ENCODE measurements at places on chromosomes 12 and 14.

GRCh38 chr12:18556161-18556560, 181.7 kb downstream of the PLCZ1 start:
- DNase-seq, result no peak

DNA sequence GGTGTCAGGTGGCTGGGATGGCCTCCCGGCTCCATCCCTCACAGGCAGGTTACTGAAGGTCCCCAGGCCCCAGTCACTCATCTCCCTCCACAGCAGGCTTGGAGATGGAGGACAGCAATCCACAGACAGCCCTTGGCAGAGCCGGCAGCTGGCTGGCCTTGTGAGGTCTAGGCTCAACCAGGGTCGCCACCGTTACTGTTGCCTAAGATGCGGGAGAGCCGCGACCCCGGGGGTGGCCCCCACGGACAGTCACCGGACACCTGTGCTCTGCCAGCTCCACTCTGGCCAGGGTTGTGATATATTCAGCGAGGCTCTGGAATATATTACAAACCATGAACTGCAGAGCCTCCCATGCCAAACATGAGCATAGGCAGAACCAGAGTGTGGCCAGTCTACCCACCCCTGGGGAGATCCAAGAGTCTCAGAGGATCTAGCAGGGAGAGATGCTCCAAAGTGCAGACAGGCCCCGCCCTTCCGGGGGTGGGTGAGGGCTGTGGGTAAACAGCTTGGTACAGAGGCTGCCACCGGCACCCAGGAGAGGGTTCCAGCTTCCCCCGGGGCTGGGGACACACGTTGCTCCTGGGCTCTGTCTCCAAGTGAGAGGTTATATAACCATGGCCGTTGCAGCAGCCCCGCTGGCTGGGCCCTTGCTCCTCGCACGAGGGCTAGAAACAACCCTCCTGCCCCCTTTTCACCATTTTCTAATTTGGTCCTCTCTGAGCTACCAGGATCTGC, 55.9 kb upstream of the DIO3 start:
- DNase-seq, result no peak

GRCh38 chr12:124509300-124509675, 58.1 kb downstream of the NCOR2 start:
- DNase-seq, result no peak

DNA sequence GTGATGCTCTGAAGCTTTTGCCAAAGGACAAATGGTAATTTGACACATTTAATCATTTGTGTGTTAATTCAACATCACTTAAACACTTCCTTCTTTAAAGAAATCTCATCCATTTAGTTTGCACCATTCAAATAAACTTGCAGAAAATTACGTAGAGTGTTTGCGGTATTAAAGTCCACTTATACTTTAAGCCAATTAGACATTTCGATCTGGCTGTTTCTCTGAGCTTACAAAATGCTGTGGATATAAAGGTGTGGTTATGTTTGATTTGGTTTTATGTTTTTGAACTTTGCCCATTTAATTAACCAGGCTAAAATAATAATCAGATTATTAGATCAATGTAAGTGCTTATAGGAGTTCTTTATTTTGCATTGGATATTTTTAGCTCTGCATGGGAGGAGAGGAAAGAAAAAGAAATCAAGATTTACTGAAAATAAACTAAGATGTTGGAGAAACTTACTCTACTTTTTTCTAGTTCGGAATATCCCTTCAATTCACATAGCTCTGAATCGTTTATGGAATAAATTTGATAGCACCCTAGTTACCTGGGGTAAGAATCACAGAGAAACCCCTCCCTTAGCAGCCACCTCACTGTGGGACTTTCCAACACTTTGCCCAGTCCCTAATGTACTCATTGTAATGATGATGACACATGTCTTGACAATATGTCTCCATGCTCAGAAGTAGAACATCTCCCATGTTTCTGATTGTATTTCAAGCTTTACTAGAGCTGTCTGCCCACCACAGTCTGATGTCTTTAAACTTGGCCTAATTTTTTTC, 268.0 kb downstream of the BTG1 start:
- DNase-seq, result no peak

- DNase-seq, result no peak
Measured at GRCh38 chr12:116934908-116935705, 24.4 kb downstream of the FBXW8 start.

DNA sequence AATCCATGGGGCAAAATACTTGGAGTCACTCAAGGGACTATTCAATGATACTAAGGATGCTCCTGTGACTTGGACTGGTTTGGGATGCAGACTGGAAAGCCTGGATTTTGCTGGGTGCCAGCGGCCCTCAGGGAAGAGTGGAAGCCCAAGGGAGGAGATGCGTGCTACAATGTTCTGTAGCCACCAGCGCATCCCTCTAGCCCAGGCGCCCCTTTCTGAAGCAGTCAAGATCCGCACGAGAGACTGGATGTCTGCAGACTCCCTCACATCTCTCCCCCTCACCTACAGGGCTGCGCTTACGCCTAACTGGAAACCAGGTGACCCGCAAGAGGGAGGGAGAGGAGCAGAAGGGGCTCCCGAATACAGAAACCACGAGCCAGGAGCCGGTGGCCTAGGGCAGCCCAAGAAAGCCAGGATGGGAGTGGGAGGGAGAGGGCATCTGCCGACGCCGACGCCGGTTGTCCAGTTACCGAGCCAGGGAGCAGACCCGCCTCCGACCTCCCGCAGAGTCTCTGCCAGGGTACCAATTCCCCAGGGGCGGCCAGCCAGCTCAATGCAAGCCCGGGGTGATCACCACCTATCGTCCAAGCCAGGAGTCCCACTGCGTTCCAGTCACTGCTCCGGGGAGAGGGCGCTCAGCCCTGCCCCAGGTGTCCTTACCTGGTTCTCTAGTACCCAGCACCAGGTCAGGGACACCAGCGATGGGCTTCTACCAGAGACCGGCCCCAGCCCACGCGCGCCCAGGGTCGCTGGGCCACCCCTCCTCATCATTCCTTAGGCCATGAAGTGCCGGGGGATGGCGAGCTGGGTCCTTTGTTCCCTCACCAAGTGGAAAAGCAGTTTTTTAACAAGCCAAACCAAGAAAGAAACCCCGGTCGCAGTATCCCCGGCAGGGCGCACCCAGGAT, 1.2 kb downstream of the NTN4 start:
- no peak for DNase-seq

GRCh38 chr14:91219517-91220389, 24.8 kb downstream of the GPR68 start:
- no peak for DNase-seq

DNA sequence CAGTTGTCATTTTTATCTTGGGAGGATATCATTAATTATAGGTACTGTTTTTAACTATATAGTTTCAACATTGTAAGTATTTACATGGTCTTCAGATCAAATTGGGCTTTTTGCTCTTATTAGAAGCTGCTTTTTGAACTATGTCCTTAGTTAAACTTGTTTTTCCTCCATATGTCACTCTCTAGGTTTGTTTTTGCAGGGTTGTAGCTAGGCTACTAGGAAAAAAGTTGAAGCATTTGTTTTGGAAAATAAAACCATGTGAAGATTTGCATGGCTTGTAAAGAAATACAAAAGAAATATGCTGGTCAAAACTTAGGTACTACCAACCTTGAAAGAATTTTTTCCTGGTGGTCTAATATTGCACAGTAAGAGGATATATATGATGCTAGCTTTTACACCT, 3.4 kb downstream of the ARID2 start:
- no peak for DNase-seq

- DNase-seq, result no peak
Measured at GRCh38 chr12:124509676-124510300, 57.6 kb downstream of the NCOR2 start.

DNA sequence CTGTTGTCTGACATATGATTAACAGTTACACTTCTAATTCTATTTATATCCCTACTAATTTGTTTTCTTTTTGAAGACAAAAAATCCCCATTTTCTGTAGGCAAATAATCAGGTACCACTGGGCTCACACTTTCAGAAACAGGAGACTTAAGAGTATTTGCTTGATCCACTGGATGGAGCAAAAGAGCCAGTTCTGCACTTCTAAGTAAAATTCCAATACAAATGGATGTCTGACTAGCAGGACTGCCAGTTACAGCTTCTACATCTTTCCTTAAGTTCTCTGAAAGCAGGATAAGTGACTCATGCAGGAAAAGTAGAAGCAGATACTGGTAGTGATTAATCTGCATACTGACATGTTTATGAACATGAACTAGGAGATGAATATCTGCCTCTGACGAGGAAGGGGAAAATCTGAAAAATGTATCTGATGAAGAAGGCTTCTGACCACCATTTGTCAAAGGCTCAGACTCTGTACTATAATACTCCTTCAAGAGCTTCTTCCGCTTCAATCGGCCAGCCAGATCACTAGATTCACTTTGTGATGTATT, 73.8 kb upstream of the ANKS1B start:
- no peak for DNase-seq

Data from stimulated activated CD4-positive, alpha-beta T cell treated with anti-CD3 and anti-CD28 coated beads, Interleukin-1b, Interleukin-23, amount 100 ng/mL, for 24 hours (primary cell).